Stromal cell of bone marrow (primary cell): ENCODE measurements at places on chromosomes 16 and 17.

DNA sequence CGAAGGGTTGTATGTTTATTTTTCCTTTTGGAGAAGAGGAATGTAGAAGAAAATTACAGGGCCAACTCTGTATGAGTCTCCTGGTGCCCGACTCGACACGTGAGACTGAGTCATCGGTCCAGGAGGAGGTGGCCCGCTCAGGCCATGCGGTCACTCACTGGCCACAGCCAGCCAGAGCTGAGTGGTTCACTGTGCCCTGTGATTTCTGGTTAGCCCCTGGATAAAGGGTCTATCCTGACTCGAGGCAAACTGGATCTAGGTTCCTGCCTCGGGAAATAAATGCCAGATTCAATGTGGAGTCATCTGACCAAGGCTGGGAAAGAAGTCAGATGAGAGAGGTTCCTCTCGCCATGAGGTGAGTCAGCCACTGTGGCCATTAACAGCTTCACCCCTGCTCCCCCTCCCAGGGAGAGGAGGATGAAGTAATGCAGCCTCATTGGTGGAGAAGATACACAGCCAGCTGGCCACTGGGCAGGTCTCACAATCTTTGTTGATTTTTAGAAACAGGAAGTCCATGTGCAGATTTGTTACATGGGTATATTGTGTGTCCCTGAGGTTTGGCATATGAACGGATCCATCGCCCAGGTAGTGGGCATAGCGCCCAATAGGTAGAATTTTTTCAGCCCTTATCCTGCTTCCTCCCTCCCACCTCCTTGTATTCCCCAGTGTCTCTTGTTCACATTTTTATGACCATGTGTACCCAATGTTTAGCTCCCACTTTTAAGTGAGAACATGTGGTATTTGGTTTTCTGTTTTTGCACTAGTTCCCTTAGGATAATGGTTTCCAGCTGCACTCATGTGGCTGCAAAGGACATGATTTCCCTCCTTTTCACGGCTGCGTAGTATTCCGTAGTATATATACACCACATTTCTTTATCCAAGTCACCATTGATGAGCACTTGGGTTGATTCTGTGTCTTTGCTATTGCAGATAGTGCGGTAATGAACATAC, 21.7 kb upstream of the USP36 start:
- DNase-seq, result peak; percentile 99

- DNase-seq, result no peak
Measured at GRCh38 chr16:8962393-8963009, 1.2 kb downstream of the USP7 start.

GRCh38 chr17:11644265-11645212, 46.3 kb downstream of the DNAH9 start:
- peak; percentile 15 for DNase-seq

GRCh38 chr17:72357764-72358365, 237.0 kb downstream of the SOX9 start:
- no peak for DNase-seq

DNA sequence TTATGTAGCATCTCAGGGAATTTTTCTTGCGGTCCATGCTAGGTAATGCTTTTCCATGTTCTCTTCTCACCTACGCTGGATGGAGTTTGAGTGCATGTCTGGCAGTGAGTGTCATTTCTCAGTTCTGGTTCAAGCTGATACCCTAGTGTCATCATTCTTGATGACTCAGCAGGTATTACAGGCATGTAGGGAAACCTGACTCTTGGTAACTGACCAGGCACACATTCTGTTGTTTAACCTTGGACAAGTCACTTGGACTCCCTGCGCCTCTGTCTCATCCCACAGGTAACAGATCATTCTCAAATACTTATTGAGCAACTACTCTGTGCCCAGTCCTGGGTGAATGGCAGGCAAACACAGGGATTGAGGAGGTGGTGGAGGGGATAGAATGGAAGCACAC, 6.8 kb upstream of the RBFOX1 start:
- no peak for DNase-seq
